ENCODE measurements at places on chromosomes 7 and 10. TPM values are rescaled to one million over a fixed set of nuclear protein-coding genes. Genes with fewer than 3 reads are reported as not detected.
A peak's percentile ranks its signal among the peaks of the same experiment; 100 is the strongest.

DNA sequence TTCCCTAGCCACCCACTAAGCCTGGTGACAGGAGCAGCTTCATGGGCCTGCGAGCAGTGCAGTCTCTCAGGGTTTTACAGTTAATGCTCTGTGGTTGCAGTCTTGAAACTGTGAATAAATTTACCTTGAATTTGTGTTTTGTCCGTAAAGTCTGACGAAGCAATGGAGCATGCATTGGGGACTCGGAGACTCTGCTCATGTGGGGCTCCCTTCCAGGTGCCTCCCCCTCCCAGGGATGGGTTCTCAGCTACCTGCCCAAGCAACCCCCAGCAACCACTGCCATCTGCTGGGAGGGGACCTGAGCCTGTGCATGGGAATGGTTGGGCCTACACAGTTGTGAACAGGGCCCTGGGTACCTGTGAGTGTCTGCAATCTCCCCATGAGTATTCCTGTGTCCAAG, 36.3 kb upstream of the IKZF1 start:
- no peak for DNase-seq

DNA sequence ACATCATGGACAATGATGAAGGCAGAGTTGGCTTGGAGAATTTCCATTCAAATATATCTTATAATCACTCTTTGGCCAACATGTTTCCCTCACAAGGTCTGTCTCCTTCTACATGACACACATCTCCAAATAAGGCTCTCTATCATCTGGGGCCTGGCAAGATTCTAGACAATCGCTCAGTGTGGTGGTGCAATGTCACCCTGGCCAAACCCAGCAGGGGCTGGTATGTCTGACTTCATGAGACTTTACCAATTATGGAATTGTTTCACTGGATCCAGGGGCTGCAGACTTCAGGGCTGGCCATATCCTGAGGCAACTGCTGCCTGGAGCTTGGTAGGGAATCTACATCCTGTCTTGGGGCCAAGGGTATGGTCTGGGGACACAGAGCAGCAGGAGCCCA, 319.0 kb downstream of the PLXNA4 start:
- no peak for DNase-seq

- peak; percentile 26 for DNase-seq
Measured at GRCh38 chr7:122143376-122143750, 686 bp downstream of the AASS start.

DNA sequence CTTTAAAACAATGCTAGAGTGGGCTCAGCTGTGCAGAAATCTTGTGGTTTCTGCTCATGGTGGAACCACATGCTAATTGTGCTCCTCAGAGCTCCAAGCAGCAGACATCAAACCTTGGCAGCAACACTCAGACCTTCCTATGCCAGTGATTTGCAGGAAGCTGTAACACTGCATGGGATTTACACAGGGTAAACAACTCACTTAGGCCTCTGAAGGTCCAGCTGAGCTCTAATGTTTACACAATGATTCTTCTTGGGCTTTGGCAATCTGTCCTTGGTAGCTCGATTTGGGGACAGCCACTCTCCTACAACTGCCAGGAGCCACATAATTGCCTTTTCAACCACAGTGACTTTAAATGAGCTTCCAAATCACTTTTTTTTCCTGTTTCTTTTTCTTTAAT, 97.7 kb upstream of the PDLIM1 start:
- peak; percentile 38 for DNase-seq

DNA sequence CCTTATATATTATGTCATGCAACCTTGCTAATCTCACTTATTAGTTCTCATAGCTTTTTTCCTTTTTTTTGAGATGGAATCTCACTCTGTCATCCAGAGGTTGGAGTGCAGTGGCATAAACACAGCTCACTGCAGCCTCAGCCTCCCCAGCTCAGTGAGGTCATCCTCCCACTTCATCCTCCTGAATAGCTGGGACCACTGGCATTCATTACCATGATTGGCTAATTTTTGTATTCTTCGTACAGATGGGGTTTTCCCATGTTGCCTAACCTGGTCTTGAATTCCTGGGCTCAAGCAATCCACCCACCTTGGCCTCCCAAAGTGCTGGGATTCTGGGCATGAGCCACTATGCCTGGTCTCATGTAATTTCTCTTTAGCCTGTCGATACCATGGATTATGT, 89.1 kb upstream of the TRIM24 start:
- no peak for DNase-seq

DNA sequence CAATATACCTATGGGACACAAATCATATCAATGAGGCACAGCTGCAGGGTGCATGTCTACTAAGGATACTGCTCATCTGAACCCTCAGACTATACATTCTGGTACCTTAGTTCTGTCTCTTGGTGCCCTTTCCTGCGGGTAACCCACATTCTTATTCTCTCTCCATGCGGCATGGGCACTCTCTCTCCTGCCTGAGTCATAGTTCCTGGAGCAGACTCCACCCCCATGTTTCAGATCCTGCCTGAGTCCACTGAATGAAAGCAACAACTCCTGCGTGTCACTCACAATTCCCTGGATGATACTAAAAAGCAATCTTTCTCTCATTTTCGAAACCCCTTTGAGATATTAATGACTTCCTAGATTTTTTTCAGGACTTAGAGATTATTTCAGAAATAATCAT, 653.1 kb upstream of the C7orf33 start:
- no peak for DNase-seq

- DNase-seq = no peak
Measured at GRCh38 chr7:25482631-25483030, 254.3 kb upstream of the NPVF start.

DNA sequence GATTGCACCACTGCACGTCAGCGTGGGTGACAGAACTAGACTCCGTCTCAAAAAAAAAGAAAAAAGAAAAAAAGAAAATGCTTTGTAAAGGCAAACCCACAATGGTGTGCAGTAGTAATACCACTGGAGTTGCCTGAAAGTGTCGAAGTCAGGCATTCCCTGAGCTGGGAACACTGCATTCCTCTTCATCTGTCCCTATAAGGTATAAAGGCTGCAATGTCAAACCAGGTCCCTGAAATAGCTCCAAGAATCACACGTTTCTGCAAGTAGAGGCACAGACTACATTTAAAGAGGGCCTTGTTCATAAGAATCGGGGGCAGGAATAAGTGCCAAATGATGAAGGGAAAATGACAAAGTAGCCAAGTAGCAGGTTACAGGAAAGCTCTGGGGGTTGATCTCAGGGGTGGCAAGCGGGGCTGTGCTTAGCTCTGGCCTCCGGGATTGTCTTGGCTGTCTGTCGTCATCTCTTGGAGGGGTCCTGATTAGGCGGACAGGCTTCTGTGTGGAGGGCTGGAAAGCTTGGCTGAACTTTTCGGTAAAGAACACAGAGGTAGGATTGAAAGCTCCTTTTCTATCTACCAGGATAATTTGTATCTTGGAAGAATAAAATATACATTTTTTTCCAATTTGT, 109.1 kb downstream of the PFKFB3 start:
- no peak for DNase-seq

- no peak for DNase-seq
Measured at GRCh38 chr10:52570490-52570889, 202.1 kb downstream of the MBL2 start.

- no peak for DNase-seq
Measured at GRCh38 chr7:150380463-150380862, 1.3 kb downstream of the ZNF775 start.

DNA sequence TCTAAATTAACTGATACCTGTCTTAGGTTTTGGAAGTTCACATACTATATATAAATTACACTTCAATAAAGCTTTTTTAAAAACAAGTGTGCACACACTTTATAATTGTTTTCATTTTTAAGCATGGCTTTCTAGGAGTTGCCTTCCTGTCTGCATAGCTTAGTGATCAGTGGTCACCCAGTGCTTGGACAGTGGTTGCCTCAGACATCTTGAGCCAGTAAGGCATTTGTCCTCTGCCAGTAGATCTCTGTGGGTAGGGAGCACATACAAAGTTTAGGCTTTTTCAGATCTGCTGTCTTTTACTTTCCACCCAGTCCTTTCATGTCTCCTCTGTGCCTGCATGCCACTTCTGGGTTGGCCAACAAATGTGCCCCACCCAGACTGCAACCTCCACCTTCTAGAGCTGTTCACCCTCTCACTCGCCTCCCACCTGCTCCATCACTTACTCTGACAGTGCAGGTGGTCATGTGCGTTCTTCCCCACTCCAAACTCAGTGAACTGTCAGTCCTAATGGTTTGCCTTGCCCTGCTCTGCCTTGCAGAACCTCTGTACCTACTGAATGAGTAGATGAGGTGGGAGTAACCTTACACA, 31.7 kb downstream of the TPST1 start:
- no peak for DNase-seq

- DNase-seq = no peak
Measured at GRCh38 chr7:51982653-51983052, 666.0 kb upstream of the COBL start.

- no peak for DNase-seq
Measured at GRCh38 chr10:120782336-120782735, 68.8 kb upstream of the WDR11 start.

- no peak for DNase-seq
Measured at GRCh38 chr7:98168904-98169621, 42.2 kb upstream of the BHLHA15 start.

DNA sequence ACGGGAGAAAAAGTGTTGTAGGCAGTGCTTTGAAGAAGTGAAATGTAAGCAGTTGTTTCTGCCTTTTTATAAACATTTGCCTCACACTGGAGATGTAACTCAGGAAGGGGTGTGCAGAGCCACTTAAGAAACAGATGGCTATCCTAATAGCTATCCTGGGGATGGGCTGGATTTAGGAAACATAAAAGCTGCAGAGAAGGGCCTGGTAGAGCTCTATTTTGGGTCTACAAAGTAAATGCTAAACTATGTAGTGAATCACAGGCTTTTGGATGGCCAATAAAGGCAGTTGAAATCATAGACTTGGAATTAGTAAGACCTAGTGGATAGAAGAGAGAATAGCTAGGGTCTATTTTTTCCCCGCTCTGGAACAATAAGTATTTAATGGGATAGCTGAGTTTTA, 79.9 kb upstream of the AGR3 start:
- DNase-seq = no peak

GRCh38 chr7:55502124-55502857, 70.0 kb downstream of the VOPP1 start:
- no peak for DNase-seq

GRCh38 chr10:77230194-77230593, 407.4 kb downstream of the KCNMA1 start:
- DNase-seq = no peak

DNA sequence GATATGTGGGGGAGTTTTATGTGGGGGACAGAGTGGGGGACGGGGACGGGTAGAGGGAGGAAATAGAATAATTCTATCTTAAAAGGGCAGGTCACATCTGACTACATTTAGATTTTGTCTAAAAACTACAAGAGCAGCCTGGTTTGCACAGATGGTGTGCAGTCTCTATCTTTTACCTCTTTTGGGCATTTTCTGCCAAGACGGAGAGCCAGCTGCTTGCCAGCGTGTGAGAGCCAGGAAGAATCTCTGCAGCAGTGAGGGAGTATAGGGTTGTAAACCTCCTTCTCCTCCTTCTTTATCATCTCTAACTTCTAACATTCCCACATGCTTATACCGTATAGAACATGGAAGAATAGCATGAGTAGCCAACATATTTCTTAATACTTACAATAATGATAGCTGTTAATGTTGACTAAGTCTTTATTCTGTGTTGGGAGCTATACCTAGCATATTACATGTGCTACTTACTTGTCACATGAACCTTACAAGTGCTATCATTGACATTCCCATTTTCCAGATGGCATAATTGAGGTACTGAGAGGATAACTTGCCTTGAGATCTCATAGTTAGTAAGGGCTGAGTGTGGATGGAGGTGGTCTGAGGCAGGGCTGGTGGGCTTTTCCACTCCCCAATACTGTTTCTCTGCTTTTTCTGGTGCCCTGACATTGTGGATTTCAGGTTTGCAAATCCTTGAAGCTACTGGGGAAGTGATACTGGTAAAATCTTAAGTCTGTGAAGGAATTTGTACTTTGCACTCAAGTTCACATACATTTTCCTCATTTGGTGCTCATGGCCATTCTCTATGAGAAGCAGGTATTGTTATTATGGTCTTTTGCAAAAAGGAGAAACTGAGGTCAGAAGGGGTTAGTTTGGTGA, 1.1 kb downstream of the ENTPD1 start:
- no peak for DNase-seq

GRCh38 chr10:98326621-98327027, 58.6 kb upstream of the LOXL4 start:
- no peak for DNase-seq

- no peak for DNase-seq
Measured at GRCh38 chr10:93248583-93249227, 175.0 kb downstream of the CYP26A1 start.

GRCh38 chr10:111445667-111446066, 368.8 kb downstream of the ADRA2A start:
- no peak for DNase-seq

- no peak for DNase-seq
Measured at GRCh38 chr7:92056286-92056685, 78.0 kb downstream of the CYP51A1 start.

GRCh38 chr10:131252567-131253276, 58.8 kb downstream of the TCERG1L start:
- DNase-seq = peak; percentile 50

DNA sequence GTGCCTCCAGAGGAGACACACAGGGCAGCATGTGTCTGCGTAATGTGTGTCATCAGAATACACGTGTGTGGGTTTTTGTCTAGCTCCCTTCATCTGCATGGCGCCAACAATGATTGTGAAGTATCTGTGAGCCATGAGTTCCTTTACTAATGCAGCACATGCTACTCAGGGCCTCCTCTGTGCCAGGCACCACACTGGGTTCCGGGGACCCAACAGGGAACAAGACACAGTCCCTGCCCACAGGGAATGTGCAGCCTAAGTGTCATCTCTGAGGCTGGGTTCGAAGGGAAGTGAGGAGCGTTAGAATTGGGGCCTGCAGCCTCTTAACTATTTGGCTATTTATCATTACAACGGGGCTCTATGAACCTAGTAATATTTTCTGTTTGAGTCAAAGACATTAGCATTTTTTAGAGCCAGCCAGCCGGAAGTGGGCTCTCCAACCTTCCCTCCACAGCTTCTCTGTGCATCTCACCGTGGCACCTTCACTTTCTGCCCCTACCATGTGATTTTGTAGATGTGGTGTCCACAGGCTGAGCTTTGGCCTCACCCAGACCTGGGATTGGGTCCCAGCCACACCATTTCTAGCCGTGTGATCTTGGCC, 43.9 kb upstream of the SRGN start:
- no peak for DNase-seq

DNA sequence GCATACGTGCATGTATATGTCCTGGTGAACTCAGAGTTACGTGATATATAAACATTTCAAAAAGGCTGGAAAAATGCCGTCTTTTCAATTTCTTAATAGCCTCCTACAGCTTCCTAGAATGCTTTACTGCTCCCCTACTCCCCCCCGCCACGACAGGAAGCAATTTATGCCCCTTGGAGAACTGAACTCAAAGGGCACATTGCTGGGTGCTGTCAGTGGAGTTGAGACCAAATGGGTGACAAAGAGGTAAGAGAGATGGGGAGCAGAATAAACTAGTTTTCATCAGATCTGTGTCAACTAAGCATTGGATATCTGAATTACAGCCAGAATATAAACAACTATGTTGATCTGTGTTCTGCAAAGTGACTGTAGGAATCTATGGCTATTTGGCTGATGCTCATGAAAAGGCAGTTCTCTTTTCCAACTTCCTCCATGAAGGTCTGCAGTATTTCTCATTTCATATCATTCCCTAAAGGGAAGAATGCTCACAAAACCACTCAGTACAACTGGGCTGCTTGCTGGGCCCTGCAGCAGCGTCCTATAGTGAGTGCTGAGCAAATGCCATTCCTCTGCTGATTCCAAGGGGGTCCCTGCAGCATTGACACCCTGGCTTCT, 171.3 kb upstream of the HPS1 start:
- peak; percentile 49 for DNase-seq

ANKRD30A gene
- not detected for total RNA-seq

ANKRD61 gene
- 0.26 TPM for total RNA-seq

RBP3 gene
- not detected for total RNA-seq

CAMK2G gene
- 36.6 TPM for total RNA-seq

PRPS1L1 gene
- total RNA-seq = not detected

TRPV5 gene
- total RNA-seq = not detected

Measured in left lung (tissue), 14 donors.